ENCODE measurements at places on chromosomes 5 and 9.

- no peak for DNase-seq
Observed at GRCh38 chr9:22214497-22215031, 205.5 kb upstream of the CDKN2B start.

GRCh38 chr5:56688402-56688801 lies 126.9 kb upstream of the MAP3K1 start:
- DNase-seq: no peak

GRCh38 chr9:132008184-132008803 lies 71.4 kb downstream of the MED27 start:
- no peak for DNase-seq

GRCh38 chr5:1736889-1737711 lies 62.5 kb downstream of the MRPL36 start:
- DNase-seq: no peak

- DNase-seq: no peak
Observed at GRCh38 chr5:111211341-111211740, 12.8 kb upstream of the CAMK4 start.

Data from AML-193 (cell line).